ENCODE measurements at places on chromosomes 16 and 17.

DNA sequence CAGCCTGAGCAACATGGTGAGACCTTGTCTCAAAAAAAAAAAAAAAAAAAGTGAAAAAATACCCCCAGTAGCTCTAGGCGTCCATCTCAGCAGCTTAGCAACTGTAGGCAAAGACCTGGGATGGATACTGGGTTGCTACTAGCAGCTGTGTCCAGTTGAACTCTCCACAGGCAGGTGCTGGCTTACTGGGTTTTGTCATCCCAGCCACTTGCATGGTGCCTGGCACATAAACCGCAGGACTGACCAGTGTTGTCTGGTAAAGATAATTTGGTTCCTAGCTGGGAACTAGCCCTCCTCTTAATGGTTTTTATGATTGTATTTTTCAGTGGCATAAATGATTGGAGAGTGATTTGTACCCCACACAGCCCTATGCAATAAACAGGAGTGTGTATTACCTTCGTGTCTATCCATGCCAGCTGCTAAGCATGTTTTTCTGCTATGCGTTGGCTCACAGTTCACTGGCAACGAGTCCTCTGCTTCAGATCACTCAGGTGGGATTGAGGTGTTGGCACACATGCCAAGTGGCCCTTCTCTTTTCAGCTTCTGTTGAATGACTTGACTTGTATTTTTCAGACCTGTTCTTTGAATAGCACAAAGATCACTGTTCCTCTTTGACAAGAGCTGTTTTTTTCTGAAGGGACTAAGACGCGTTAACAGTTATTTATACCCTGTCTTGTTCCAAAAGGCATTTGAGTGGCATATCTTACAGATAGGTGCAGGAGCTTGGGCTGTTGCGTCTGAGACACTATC, 352.9 kb downstream of the SNX29 start:
- no peak for DNase-seq

DNA sequence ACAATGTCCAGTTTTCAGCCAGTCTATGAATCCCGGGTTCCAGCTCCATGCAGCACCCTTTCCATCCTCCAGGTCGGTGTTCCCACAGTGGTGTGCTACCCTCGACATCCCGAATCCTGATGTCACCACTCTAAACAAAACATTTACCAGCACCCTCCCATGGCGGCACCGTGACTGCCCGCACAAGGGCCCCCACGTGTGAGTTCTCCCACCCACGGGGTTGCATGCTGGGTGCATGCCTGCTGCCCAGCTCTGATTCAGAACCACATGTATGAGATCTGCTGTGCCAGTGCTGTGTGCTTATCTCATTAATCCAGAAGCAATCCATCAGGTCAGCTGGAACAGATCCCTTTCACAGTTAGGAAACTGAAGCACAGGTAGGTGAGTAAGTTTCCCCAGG, 57.4 kb downstream of the C16orf78 start:
- no peak for DNase-seq

GRCh38 chr16:47506800-47507199, 45.7 kb downstream of the PHKB start:
- DNase-seq, result no peak

GRCh38 chr17:17001076-17001777, 29.3 kb upstream of the TNFRSF13B start:
- no peak for DNase-seq

GRCh38 chr17:78875363-78876093, 27.5 kb downstream of the CEP295NL start:
- DNase-seq, result no peak

DNA sequence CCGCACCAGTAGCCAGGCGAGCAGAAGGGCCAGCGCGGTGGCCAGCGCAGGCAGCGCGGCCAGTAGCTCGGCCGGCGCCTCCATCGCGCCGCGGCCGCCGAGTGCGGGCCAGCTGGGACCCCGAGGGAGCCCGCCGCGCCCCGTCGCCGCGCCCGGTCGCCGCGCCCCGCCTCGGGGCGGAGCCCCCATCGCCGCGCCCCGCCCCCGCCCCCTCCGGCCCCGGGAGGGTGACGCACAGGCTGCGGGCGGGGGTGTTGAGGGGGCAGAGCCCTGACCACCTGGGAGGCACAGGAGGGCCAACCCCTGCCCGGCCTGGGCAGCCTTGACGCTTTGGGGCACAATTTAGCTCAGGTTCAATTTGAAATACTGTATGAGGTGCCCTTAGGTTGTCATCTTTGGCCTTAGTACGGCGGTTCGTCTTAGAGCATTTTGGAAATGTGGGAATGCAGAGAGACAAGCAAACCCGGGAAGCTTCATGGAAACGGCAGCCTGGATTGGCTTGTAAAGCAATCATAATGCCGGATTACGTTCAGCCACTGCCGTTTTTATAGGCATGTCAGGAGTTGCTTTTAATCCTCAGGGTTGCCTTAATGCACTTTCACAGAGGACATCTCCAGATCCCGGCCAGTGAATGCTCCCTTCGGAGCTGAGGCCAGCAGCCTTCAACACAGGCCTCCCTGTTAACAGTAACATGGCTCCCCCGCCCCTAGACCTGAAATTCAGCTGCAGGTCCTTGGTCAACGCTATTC, at the start of gene MXRA7:
Gene MXRA7, minus strand, starts transcription at position 103 of the 749 bp plus-strand sequence. Its CDS starts 19 bp downstream, at position 84.
- DNase-seq, result no peak

DNA sequence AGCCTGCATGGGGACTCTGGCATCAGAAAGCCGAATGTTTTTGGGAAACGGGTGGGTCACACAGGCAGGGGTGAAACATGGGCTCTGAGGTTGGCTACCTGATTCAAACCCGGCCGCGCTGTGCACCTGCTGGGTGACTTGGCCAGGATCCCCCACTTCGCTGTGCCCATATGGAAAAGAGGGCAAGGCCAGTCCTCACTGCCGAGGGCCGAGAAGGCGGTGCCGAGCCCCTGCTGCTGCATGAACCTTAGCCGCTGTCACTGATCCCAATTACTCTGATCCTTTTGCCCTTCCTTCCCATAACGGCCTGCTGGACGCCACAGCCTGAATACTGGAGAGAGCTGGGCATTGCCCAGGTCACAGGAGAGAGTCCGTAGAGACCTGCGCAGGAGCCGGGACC, 17.7 kb downstream of the KDM8 start:
- DNase-seq, result no peak

GRCh38 chr17:48753794-48754499, 25.4 kb upstream of the HOXB13 start:
- no peak for DNase-seq

DNA sequence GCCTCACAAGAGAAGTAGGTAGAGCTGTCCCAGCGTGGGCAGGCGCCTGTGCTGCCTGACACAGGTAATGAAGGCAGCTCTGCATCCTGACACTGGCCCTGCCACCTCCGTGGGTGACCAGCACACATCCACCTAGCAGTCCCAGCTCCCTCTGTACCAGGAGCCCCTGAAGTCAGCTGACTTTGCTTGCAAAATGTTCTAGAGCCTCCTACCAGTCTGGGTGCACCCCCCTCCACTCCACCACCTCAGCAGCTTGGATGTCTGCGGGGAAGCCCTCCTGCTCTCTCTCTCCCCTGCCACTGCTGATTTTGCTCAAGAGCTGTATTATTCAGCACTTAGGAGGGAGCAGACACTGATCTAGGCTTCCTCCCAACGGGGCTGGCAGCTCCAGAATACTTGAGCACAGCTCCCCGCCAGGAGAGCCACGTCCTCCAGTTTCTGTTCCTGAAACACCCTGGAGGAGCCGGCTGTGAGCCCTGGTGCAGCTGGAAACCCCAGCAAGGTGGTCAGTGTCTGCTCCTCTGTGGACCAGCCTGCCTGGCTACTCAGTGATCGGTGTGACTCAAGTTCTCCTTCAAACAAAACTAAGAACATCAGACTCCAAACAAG, 1.0 kb downstream of the RNF166 start:
- no peak for DNase-seq

- DNase-seq, result no peak
These were observed 18.8 kb downstream of the XPO6 start for GRCh38 chr16:28192806-28193529.

- no peak for DNase-seq
These were observed 22.3 kb upstream of the N4BP1 start for GRCh38 chr16:48632137-48632774.

- DNase-seq, result no peak
These were observed 69.9 kb upstream of the CNTNAP4 start for GRCh38 chr16:76207270-76207669.

- no peak for DNase-seq
These were observed 7.9 kb downstream of the DYNLL2 start for GRCh38 chr17:58091024-58091567.

DNA sequence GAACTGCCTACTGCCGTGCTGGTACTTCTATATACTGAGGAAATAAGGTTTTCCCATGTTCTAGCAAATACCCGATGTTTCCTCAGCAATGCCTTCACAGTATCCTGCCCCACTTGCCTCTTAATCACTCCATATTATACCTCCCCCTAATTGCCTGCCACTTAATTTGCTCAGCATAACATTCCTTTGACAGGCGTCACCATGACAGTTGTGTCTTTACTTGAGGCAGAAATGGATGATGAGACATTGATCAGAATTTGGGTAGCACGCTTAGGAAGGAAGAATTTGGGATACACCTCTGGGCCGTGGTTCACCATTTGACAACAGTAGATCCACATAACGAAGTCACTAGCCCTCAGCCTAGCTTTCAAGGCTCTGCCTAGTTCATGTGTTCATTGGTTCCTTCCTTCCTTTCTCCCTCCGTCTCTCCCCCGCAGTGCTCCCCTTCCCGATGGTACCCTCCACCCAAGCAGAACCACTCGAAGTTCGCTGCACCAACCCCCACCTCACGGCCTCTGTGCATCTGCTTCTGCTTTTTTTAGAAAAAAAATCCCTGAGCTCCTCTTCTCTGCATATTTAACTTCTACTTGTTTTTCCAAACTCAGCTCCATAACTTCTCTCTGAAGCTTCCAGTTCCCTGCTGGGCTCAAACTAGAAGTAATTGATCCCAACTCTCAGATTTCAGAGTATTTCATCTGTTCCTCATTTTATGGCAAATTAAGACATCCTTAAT, 19.4 kb downstream of the IQCK start:
- DNase-seq, result no peak

- DNase-seq, result no peak
These were observed at the start of gene USP22 for GRCh38 chr17:21042458-21043295. TSS of gene USP22 (minus strand) at chr17:21043011. CDS start at chr17:21042835, 176 bp downstream.

GRCh38 chr17:1153795-1154546, 25.8 kb downstream of the ABR start:
- DNase-seq, result no peak

DNA sequence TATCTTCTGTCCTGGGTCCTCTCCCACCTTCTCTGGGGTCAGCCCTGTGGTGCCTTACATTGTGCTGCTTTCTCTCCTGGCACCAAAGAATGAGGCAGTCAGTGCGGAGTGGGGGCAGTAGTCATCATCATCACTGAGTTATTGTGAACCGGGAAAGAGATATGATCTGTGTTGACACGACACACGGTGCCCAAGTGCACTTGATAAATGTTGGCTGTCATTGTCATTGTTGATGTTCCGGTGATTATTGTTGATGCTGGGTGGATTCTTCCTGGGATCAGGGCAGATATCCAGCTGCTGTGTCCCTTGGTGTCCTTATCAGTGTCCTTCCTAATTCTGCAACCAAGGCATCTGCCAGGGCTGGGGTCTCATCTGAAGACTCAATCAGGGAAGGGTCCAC, 121.7 kb downstream of the ABCC6 start:
- no peak for DNase-seq

DNA sequence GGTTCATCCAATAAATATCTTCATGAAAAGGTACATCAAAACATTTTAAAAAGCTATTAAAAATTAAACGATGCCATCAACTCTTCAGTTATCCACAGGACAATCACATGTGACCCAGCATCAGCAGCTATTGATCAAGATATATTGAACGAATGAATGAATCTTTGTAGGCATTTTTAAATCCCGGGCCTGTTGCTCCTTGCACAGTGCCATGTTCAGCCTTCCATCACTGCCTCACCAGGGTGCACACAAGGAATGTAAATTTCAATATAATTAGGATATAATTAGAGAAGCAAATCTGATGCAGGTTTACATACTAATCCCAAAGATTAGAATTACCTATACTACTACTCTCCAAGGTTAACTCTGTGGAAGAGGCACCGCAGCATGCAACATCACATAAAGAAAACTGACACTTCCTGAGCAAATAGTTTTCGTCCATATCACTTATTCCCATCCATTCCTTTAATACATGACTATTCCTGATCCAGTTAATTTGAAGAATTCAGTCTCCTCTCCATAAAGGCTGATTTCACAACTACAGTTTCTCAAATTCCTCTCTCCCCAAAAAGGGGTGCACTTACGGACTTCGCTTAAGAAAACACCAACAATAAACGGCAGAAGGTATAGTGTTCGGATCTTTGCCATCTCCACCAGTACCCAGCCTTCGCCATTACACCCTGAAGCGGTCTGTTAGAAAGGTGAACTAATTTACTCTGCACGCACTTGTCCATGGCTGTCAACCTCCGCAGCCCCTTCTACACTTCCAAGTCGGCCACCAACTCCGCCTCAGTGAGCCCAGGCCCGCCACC, 938 bp downstream of the NCOR1 start:
- DNase-seq, result no peak

DNA sequence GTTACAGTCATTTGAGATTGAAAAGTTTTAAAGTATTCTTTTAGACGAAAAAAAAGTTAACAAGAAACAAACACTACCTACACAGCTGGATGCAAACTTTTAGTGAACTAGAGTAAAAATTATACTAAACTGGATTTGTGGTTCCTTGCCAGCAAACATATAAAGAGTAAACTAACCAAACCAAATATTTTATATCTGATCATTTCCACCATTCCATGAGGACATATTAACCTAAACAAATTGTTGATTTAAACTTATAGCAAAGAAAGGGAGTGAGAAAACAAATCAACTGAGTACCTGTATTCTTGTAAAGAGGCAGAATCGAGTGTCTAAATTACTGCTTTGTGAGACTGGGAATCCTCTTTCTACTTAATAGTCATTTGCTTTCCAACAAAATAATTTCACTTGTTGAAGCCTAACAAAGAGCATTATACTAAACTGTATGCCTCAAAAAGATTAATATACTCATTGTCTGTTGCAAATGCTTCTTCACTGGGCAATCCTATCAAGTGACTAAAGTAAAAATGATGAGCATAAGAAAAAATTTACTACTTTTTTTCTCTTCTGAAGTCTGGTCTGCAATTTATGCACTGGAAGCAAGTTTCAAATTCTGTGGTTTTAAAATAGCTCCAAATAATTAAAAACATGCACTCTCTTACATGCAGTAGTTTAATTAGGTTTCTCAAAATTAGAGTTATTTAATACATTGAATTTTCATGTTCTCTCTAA, 37.5 kb downstream of the AKAP10 start:
- DNase-seq, result no peak

- no peak for DNase-seq
These were observed 12.9 kb upstream of the CRISPLD2 start for GRCh38 chr16:84806890-84807258.

DNA sequence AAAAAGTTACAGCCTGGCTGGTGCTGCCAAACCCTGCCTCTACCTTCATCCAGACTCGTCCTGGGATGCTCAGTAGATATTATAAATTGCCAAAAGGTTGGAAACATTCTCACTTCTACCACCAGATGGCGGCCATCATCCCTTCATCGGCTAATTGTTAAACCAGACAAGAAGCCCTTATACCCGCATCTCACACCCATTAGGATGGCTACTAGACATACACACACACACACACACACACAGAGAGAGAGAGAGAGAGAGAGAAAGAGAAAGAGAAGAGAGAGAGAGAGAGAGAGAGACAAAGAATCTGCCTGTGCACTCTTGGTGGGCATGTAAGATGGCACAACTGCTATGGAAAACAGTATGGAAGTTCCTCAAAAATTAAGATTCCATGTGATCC, 15.0 kb upstream of the SCIMP start:
- peak; percentile 46 for DNase-seq

- no peak for DNase-seq
These were observed 260.1 kb upstream of the C16orf82 start for GRCh38 chr16:26806657-26807056.

- no peak for DNase-seq
These were observed 31.0 kb downstream of the FTO start for GRCh38 chr16:53734908-53735307.
